SHP77 (cell line): ENCODE measurements at places on chromosomes 5 and 9.

DNA sequence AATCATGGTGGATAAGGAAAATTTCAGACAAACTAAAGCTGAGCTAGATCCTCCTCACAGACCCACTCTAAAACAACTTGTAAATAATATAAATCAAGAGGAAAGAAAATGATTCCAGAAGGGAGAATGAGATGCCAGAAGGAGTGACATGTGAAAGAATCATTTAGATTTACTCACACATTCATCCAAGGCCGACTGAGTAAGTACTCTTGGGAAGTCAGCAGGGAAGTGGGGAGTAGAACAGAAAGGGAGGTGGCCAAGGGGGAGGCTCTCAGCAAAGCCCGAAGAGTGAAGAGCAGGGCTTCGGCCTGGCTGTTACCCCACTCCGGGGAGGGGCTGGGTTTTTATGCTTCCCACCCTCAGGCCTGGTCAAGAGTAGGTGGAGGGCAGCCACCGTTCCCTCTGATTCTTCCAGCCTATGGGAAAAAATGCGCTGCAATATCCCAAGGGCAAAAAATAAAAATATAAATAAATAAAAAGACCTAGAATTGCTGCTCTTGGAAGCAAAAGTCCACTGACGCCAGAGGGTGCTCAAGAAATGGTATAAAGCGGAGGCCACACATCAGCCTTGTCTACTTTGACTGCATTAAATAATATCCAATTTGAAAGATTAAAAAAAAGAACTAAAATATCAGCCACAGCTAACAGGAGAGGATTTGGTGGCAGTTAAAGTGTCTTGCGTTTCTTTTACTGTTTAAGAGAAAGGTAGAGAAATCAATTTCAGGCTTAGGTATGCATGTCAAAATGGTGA, 110.2 kb upstream of the COL5A1 start:
- DNase-seq = no peak

GRCh38 chr5:164487939-164488338, 982.5 kb downstream of the MAT2B start:
- DNase-seq = no peak

- DNase-seq = no peak
Observed at GRCh38 chr9:522190-522589, 307.5 kb downstream of the DOCK8 start.

- peak; percentile 4 for DNase-seq
Observed at GRCh38 chr5:165457859-165458481, 1952.6 kb downstream of the MAT2B start.

DNA sequence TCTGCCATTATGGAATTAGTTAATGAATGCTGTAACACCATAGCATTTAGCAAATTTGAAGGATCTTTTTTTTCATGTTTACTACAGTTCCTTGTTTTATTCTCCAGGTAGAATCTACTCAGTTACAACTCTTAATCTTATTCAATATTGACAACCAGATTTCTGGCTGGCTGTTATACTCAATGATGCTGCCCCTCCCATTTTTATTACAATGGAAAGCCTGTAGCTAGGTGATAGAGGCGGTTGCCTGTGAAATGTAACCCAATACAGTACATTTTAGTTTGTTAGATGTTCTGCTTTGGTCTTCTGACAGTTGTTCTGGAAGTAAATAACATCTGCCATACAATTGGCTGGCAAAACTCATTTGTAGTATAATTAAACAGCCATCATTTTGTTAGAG, 294.2 kb downstream of the DMRTA1 start:
- no peak for DNase-seq

GRCh38 chr9:131405858-131406537, 12.1 kb downstream of the PRRC2B start:
- no peak for DNase-seq

GRCh38 chr9:126743041-126743440, 61.8 kb upstream of the ZBTB43 start:
- no peak for DNase-seq

DNA sequence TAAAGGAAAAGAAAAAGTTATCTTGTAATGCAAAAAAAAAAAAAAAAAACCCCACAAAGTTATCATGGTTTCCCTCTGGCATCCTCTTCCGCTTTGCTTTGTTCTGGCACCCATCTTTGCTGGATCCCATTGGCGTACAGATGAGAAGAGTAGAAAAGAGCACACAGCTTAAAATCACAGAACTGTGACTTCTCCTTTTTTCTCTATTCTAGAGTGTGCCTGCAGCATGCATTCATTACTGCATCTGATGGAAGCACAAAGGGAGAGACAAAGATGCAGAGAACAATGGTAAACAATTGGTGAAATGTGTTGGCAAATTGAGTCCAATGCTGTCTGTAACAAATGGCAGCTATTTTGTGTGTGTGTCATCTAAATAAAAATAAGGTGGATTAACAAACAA, 440.8 kb upstream of the PIK3R1 start:
- no peak for DNase-seq

DNA sequence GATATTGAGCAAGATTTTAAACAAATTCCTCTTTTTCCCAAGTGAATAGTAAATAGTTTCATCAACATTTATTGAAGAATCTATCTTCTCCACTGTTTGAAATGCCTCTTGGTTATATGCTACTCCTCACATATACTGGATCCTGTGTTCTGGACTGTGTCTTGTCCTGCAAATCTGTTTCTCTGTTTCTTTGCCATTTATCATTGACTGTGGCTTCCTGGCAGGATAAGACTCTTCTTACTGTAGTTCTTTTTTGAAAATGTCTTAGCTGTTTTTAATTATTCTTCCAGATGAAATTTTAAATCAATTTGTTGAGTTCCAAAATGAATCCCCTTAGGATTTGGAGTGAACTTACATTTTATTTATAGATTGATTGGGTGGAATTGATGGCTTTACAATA, 27.8 kb downstream of the RALGPS1 start:
- DNase-seq = no peak

- peak; percentile 12 for DNase-seq
Observed at GRCh38 chr9:16223074-16223871, 647.2 kb downstream of the BNC2 start.

DNA sequence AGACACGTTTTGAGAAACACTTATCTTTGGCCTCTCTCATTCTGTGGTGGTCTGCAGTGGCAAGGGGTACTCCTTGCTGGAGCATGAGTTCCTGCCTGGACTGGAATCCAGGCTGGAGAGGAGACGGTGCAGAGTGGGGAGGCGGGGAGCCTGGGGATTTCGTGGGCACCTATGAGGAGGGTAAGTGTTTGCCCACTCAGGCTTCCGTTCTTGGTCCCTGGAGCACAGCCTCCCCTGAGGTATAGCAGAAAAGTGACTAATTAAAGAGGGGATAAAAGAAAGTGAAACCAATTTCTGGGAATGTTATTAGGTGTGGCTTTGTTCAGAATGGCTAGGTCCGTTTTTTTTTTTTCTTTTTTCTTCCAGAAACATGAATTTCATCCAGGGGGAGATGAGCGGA, 90.8 kb downstream of the ARHGAP26 start:
- no peak for DNase-seq

DNA sequence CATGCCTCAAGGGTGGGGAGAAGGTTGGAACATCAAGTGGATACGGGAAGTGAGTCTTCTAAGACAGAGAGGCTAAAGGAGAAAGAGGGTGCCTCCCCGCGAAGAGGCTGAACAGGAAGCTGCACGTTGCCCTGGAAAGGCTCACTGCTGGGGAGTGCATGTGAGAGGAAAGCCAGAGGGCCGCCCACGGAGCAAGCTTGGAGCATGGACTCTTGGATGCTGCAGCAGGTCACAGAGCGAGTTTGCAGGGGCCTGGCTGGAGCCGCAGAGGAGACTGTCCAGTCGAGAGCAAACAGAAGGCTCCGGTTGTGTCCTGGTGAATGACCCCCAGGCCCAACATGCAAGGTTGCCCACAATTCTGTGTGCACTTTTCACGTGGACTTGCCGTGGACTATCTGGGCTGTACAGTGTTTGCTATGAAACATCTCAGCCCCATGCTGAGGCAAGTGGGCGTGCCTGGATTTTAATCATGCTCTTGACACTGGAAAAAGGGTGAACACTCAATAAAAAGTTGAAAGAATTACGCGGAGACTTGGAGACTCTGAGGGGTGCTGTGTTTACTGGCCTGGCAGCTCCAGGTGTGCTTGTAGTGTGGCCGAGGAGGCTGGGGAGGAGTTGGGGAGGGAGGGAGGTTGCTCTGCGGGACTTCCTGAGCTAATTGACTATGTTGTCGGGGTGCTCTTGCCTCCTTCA, 54.5 kb upstream of the GARNL3 start:
- DNase-seq = no peak

GRCh38 chr5:97529354-97529985, 346.4 kb upstream of the RIOK2 start:
- DNase-seq = no peak

GRCh38 chr9:138033950-138034349, 156.4 kb downstream of the CACNA1B start:
- DNase-seq = no peak

DNA sequence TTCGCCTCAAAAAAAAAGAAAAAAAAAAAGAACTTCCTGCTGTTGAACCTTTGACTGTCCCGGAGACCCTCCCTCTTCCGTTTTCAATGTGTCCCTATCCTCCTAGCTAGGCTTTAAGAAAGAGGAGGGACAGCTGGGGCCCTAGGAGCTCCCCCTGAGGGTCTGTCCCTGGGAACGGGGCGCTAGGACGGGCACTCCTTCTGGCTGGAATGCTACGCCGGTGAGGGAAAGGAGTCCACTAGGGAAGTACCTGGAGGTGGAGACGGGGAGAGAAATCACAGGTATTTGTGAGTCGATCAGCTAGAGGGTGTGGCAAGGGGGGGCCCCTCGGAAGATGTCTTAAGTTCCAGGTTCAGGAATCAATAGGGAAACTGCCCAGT, 4.6 kb downstream of the SIT1 start:
- DNase-seq = no peak

DNA sequence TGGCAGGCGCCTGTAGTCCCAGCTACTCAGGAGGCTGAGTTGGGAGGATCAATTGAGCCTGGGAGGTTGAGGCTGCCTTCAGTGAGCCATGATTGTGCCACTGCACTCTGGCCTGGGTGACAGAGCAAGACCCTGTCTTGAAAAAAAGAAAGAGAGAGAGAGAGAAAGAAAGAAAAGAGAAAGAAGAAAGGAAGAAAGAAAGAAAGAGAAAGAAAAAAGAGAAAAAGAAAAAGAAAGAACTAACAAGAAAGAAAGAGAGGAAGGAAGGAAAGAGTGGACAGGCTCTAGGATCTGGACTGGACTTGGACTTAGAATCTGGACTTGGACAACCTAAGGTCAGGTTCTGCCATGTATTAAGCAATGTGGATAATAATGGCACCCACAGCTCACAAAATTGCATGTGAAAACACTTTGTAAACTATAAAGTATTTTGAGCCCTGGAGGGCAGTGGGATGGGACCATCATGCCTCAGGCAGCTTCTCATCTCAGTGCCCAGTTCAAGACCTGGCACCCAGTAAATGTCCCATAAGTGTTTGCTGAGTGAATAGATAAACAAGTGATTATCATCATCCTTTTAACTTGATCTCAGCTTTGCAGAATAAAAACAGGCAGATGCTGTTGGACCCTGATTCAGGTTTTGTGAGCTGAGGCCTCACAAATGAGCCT, 12.8 kb upstream of the PHF19 start:
- no peak for DNase-seq

- DNase-seq = no peak
Observed at GRCh38 chr9:18478501-18479361, 4.8 kb downstream of the ADAMTSL1 start.

GRCh38 chr5:1051366-1051720, 42.7 kb downstream of the NKD2 start:
- DNase-seq = no peak

DNA sequence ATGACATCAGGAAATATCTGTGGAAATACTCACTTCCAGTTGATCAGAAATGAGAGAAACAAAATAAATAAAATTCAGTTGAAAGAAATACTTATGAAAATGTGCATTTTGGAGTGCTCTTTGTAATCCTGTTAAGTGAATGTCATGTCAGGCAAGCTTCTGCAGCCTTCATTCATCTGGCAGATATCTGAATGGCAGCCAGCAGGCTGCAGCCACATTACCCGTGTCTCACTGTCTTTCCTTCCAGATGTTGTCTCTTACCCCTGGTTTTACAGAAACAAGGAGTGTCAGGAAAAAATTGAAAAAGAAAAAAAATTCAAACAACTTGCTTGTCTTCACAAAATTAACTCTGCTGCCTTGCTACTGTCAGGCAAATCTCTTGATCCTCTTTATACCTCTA, 445.0 kb upstream of the RIOK2 start:
- DNase-seq = no peak

DNA sequence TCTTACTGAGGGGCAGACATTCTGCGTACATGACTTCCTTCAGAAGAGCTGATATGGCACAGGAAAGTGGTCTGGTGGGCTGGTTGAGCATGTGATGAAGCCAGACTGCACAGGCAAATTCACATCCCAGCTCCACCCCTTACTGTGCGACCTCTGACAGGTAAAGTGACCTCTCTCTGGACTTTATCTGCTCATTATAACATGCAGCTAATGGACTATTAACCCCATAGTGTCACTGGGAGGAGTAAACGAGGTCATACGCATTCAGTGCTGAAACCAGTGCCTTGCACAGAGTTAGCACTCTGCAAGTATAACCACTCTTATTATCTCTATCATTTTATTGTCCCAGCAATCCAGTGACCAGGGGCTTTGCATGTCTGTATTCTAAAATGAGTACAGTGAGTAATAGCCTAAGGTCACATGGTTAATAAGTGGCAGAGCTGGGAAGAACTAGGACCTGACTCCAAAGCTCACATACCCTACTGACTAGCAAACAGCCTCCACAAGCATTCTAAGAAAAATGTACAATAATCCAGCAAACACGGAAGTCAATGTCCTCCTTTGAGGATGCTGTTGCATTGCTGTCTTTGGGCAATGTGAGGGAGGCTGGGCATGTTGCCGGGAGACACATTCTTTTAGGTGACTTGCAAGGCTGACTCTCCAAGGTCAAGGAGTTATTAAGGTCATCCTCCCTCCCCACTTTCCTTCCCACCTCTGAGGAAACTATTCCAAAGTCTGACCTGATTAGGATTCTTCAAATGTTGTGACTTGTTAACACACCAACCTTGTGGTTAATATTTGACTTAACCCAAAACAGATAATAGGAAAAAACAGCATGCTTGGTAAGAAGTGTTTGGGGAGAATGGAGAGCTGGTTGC, 19.0 kb downstream of the GLRX start:
- DNase-seq = no peak

DNA sequence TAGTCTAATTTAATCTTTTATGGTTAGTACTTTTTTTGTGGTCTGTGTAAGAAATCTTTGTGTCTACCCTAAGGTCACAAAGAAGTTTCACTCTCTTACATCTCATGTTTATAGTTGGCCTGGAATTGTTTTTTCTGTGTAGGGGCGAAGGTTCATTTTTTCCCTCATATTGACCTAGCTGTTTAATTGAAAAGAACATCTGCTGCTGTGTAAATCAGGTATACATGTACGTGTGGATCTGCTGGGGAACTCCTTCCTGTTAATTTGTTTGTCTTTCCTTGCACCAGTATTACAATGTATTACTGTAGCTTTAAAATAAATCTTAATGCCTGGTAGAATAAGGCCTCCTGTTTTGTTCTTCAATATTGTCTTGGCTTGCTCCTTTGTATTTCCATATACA, 37.8 kb downstream of the EXOSC2 start:
- DNase-seq = peak; percentile 69

GRCh38 chr9:129107651-129108050, 2.9 kb downstream of the CRAT start:
- no peak for DNase-seq
